Anterior cingulate cortex (tissue), 58 donors: ENCODE measurements at places on chromosomes 12 and 14.
A peak's percentile ranks its signal among the peaks of the same experiment; 100 is the strongest.

GRCh38 chr14:36208690-36209278 lies 32.3 kb upstream of the PTCSC3 start:
- no peak for DNase-seq

GRCh38 chr12:54882079-54882478 lies 27.8 kb downstream of the MUCL1 start:
- DNase-seq = no peak

- DNase-seq = no peak
These were observed 126.9 kb upstream of the RBM19 start for GRCh38 chr12:114092981-114093380.

DNA sequence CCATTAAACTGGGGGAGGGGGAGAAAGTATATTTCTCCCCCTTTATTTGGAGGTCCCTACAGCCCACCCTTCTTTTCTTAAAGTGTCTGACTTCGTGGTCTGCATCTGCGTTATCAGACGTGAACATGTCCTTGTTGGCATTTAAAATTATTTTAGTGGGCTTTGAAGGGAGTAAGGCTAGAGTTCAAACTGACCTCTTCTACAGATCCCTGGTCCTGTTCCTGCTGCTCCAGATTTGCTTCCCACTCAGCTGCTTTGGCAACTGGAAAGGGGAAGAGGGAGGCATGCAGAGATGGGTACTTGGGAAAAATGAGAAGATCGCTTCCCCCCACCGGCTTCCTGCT lies 611 bp upstream of the SIX6 start:
- no peak for DNase-seq

- DNase-seq = no peak
These were observed 238.4 kb upstream of the USP15 start for GRCh38 chr12:62021808-62022207.

DNA sequence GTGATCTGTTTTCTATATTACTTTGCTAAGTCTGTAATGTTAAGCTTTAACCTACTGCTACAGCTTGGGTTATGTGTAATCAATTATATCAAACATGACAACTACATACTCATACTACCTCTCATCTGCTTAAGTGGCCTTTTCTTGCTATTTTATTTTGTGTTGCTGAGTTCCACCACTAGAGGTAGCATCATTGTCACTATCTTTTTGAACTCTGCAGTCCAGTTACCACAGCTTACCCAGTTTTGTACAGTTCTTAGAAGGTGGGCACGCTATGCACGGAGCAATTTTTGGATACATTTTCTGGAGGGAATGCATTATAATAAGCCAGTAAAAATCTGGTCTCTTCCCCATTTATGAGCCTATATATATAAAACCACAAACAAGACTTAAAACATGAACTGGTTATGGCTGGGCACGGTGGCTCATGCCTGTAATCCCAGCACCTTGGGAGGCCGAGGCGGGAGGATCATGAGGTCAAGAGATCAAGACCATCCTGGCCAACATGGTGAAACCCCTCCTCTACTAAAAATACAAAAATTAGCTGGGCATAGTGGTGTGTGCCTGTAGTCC lies 48.5 kb downstream of the SAV1 start:
- DNase-seq = no peak

GRCh38 chr12:42791399-42791798 lies 201.9 kb upstream of the PRICKLE1 start:
- no peak for DNase-seq

DNA sequence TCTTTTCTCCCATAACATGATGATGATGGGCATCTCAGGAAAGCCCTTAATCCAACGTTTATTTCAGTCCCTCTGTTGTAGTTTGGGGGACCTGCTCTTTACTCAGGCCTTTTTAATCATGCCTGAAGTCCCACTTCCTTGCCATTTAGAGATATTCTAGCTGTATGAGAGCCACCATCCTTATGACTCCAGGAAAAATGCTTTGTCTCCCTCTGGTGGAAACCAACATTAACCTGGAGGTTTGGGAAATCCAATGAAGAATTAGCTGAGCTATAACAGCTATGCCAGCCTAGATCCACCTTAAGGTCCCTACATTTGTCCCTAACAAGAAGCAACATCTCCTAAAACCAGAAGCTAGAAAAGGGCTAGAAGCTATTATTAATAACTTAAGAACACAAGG lies 1399.1 kb downstream of the LRFN5 start:
- no peak for DNase-seq

- DNase-seq = peak; percentile 58
These were observed 431 bp upstream of the RHOJ start for GRCh38 chr14:63203618-63204406.

DNA sequence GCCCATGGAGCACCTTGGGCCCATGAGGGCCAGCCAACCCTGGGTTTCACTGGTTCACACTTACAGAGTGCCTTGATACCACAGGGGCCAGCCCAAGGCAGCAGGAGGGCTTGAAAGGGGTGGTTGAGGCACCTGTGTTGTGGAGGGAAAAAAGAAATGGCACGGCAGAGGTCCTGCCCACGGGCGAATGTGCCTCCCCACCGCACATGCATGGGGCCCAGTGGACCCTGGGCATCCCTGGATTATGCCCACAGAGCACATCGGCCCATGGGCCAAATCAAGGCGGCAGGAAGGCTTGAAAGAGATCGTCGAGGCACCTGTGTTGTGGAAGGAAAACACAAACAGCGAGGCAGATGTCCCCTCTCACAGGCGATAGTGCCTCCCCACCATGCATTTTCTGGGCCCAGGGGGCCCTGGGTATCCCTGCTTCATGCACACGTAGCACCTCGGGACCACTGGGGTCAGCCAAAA lies 378.1 kb downstream of the ALG10 start:
- DNase-seq = no peak

GRCh38 chr12:92121826-92122225 lies 23.8 kb downstream of the BTG1 start:
- DNase-seq = no peak

GRCh38 chr14:50615552-50615951 lies 52.6 kb downstream of the SAV1 start:
- no peak for DNase-seq

GRCh38 chr12:108861878-108862587 lies 4.7 kb upstream of the SSH1 start:
- DNase-seq = no peak

- DNase-seq = no peak
These were observed 265.3 kb downstream of the PDZRN4 start for GRCh38 chr12:41453409-41453808.

- no peak for DNase-seq
These were observed 87.8 kb upstream of the ZFP36L1 start for GRCh38 chr14:68880581-68881105.

GRCh38 chr14:50303744-50304471 lies 8.1 kb downstream of the L2HGDH start:
- DNase-seq = no peak

- DNase-seq = no peak
These were observed 83.9 kb downstream of the PIK3C2G start for GRCh38 chr12:18345021-18345735.

GRCh38 chr12:58596381-58596780 lies 323.9 kb downstream of the LRIG3 start:
- DNase-seq = no peak

DNA sequence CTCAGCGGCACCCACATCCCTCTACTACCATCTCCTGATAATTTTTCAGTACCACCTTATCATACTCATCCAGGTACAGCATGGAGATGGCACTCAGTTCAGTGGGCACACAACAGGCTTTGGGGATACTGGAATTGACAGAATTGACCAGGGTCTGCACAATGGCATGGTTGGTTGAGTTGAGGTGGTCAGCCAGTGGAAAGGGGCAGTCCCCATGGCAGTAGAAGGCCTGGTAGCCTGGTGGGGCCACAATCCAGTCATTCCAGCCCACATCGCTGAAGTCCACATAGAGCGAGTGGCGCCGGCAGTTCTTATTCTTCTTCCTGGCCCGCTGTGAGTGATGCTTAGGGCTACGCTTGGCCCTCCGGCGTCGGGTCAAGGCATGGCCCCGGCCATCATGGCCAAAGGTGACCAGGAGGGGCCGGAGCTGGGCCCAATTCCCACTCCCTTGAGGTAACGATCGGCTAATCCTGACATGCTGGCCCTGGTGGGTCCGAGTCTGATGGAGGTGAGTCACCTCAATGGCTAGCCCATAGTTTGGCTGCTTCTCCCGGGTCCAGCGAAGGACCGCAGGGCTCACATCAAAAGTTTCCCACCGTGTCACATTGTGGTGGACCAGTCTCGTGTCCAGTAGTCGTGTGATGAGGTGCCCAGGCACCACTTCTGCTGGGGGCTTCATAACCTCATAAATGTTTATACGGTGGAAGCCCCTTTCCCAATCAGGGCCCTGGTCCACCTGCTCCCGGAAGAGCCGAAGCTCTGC lies 6.4 kb downstream of the BMP4 start:
- DNase-seq = no peak

DNA sequence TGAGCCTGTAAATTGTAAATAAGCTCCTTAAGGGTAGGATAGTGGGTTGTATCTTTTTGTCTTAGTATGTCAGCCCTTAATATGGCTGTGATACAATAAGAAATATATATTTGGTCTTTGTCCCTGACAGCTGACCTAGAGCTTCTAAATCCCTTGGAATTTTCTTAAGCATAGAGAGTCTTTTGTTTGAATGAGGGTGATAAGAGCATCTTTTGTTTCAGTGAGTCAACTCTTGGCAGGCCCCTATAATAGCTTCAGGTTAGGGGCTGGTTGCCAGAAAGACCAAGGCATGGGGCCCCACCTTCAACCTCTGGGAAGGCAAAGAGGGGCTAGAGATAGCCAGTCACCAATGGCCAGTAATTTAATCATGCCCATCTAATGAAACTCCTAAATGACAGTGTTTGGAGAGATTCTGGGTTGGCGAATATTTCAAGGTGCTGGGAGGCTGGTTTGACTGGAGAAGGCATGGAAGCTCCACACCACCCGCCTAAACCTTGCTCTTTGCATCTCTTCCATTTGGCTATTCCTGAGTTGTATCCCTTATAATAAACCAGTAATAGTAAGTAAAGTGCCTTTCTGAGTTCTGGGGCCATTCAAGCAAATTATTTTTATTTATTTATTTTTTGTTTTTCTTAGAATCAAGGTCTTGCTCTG lies 10.5 kb downstream of the PALS1 start:
- DNase-seq = no peak
